Breast epithelium (tissue), 4 donors: ENCODE measurements at places on chromosomes 16 and 17. TPM values are rescaled to one million over a fixed set of nuclear protein-coding genes. Genes with fewer than 3 reads are reported as not detected.

- peaks cover 4% of the 10 kb centered on the region for H3K4me1 ChIP-seq
- H3K36me3 ChIP-seq = no peaks in the 10 kb centered on the region
- peaks cover 60% of the 10 kb centered on the region for H3K27me3 ChIP-seq
- peak overlapping the region; percentile 16 for H3K4me3 ChIP-seq
These were observed 18.5 kb upstream of the ZFHX3 start for GRCh38 chr16:73066331-73066926.

GRCh38 chr17:64024215-64024654, 3.8 kb upstream of the ICAM2 start:
- H3K4me3 ChIP-seq = no peak overlapping the region
- no peak for DNase-seq
- no peaks in the 10 kb centered on the region for H3K36me3 ChIP-seq

- H3K4me3 ChIP-seq = no peak overlapping the region
- H3K36me3 ChIP-seq = no peaks in the 10 kb centered on the region
- H3K4me1 ChIP-seq = no peaks in the 10 kb centered on the region
- DNase-seq = no peak
These were observed 19.8 kb upstream of the BBS2 start for GRCh38 chr16:56539656-56540055.

GRCh38 chr17:12388226-12388625, 277.5 kb upstream of the MYOCD start:
- H3K4me1 ChIP-seq = no peaks in the 10 kb centered on the region
- H3K4me3 ChIP-seq = no peak overlapping the region
- H3K36me3 ChIP-seq = no peaks in the 10 kb centered on the region
- no peaks in the 10 kb centered on the region for H3K27me3 ChIP-seq
- no peak for DNase-seq

- no peak for DNase-seq
- no peaks in the 10 kb centered on the region for H3K36me3 ChIP-seq
- H3K4me3 ChIP-seq = no peak overlapping the region
- H3K4me1 ChIP-seq = no peaks in the 10 kb centered on the region
These were observed 136.3 kb downstream of the KCNJ12 start for GRCh38 chr17:21512307-21513011.

GRCh38 chr16:56388209-56388608, 37.1 kb downstream of the AMFR start:
- no peaks in the 10 kb centered on the region for H3K27me3 ChIP-seq
- no peak overlapping the region for H3K4me3 ChIP-seq
- no peak for DNase-seq
- peaks cover 13% of the 10 kb centered on the region for H3K36me3 ChIP-seq

- no peaks in the 10 kb centered on the region for H3K27me3 ChIP-seq
- no peak overlapping the region for H3K27ac ChIP-seq
- no peak overlapping the region for H3K4me3 ChIP-seq
- DNase-seq = no peak
- H3K36me3 ChIP-seq = no peaks in the 10 kb centered on the region
- H3K4me1 ChIP-seq = no peaks in the 10 kb centered on the region
These were observed 250.8 kb downstream of the STX8 start for GRCh38 chr17:9324864-9325263.

NLRC3 gene
- total RNA-seq = 1.6 TPM

FOXL1 gene
- 0.98 TPM for total RNA-seq

- peak; percentile 53 for DNase-seq
- H3K4me3 ChIP-seq = no peak overlapping the region
- H3K36me3 ChIP-seq = no peaks in the 10 kb centered on the region
- no peaks in the 10 kb centered on the region for H3K4me1 ChIP-seq
- no peaks in the 10 kb centered on the region for H3K27me3 ChIP-seq
These were observed 242.7 kb downstream of the KATNIP start for GRCh38 chr16:27792486-27793248.
